Activated CD4-positive, alpha-beta T cell treated with anti-CD3 and anti-CD28 coated beads for 36 hours (primary cell): ENCODE measurements at places on chromosomes 7 and 10. TPM values are rescaled to one million over a fixed set of nuclear protein-coding genes. Genes with fewer than 3 reads are reported as not detected.

The NYAP1 gene
- 0.21 TPM for total RNA-seq

The NOD1 gene
- total RNA-seq: 11.0 TPM

DNA sequence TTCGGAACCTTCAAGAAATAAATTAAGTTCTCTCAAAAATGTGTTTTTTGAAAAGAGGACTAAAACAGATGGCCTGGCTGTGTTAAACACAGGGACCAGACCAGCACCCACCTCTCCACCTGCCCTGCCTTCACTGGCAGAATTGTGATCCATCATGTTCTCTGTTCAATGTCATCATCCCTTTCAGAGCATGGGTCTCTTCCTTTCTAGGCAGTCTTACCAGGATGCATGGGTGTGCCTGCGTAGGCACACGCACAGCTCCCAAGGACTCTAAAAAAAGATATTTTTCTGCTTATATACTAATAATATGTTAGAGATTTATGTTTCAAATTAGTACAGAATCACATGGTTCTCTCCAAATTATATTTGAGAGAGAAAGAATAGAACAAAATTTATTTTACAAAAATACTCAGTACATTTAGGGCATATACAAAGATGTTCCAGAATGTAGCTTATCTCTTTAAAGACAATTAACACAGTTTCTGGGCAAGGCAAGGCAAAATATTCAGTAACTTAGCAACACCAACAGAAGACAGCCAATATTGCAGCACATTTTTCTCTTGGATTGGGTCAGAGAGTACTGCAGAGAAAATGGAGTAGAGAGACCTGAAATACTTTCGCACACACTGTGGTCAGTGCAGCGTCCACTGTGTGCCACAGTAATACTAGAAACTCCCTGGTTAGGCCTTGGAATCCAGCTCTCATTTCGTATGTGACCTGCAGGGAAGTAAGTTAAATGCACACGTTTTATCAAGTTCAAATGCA is 52.8 kb downstream of the EGFR start:
- no peak for DNase-seq
- no peak overlapping the region for H3K4me3 ChIP-seq
- no peak overlapping the region for H3K27ac ChIP-seq
- peaks cover 21% of the 10 kb centered on the region for H3K27me3 ChIP-seq

The CPA1 gene
- not detected for total RNA-seq

DNA sequence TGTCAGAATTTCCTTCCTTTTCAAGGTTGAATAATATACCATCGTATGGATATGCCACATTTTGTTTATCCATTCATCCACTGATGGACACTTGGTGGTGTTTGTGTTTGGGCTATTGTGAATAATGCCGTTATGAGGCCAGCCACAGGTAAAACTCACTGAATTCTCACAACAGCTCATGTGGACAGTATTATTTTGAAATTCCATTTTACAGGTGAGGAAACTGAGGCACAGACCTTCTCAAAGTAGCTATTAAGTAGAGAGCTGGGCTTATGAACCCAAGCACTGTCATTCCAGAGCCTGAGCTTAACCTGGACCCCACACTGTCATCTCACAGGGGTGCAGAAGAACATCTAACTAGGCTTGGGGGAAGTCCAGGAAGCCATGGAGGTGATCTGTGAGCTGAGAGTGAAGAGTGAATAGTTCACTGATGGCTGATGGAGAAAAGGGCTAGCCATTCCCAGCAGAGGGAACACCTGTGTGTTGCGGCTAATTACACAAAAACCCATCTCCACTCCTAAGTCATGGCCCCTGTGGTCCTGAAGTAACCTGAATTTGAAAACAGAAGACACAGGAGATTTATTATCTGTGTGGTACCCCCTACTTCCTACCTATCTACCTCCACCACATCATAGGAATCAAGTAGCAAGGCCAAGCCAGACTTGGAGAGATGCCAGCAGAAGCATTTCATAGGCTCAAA is 8.7 kb downstream of the INMT start:
- no peak overlapping the region for H3K4me3 ChIP-seq
- H3K36me3 ChIP-seq: no peaks in the 10 kb centered on the region
- no peaks in the 10 kb centered on the region for H3K4me1 ChIP-seq
- peaks cover 1% of the 10 kb centered on the region for H3K27me3 ChIP-seq
